Activated naive CD4-positive, alpha-beta T cell treated with anti-CD3 and anti-CD28 coated beads for 36 hours (primary cell): ENCODE measurements at places on chromosomes 3 and 15.
A peak's percentile ranks its signal among the peaks of the same experiment; 100 is the strongest.

GRCh38 chr3:167484551-167484950 is 10.7 kb upstream of the SERPINI2 start:
- no peak for DNase-seq

- DNase-seq, result no peak
Observed at GRCh38 chr15:35399901-35400300, 146.1 kb downstream of the DPH6 start.

GRCh38 chr3:106540743-106541142 is 671.9 kb upstream of the CBLB start:
- no peak for DNase-seq

GRCh38 chr3:42179110-42179725 is 86.8 kb downstream of the CCK start:
- DNase-seq, result peak; percentile 18

DNA sequence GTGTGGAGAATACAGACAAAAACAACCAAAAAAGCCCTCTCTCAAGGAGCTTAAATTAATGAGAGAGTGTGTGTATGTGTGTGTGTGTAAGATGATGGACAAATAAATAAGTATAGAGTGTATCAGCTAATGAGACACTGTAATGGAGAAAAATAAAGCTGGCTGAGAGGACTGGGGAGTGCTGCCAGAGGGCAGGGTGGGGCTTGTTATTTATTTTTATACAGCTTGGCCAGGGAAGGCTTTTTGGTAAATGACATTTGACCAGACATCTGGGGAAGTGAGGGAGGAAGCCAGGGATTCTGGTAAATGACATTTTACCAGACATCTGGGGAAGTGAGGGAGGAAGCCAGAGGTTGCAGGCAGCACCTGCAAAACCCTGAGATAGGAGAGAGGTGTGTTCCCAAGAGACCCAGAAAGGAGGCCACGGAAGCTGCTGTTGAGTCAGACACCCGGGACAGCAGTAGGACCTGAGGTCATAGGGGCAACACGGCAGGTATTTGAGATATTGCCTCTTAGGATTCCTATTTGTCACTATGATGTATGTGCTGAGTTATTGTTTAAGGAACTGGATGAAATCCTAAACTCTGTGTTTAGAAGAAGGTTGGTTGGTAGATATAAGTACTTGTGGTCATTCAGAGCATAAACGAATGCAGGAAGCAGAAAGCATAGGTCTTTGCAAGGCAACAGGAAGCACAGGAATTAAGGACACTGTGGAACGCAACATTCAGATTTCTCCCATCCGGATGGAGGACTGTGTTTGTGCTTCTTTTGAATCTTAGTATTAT is 2.7 kb downstream of the SV2B start:
- no peak for DNase-seq
